ENCODE measurements at places on chromosomes 3 and 15.
A peak's percentile ranks its signal among the peaks of the same experiment; 100 is the strongest.

DNA sequence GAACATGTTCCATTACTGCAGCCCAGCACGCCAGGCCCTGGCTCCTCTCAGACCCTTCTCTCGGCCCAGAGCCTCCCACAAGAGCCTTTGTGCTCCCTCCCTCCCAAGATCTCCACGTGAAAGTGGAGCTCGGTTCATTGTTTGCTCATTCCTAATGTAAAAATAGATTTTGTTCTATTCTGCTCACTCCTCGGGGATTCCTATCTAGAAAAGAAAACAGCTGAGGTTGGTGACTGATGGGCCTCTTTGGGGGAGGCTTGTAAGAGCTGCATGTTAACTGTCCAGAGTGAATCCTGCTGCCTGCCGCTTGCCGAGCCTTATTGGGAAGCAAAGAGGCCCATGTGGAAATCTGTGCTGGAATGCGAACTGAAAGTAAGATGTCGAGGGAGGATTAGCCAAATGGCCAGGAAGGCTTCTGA is 267.1 kb downstream of the LRTM1 start:
- DNase-seq, result no peak

GRCh38 chr3:64924961-64925360 is 237.2 kb upstream of the ADAMTS9 start:
- DNase-seq, result no peak

DNA sequence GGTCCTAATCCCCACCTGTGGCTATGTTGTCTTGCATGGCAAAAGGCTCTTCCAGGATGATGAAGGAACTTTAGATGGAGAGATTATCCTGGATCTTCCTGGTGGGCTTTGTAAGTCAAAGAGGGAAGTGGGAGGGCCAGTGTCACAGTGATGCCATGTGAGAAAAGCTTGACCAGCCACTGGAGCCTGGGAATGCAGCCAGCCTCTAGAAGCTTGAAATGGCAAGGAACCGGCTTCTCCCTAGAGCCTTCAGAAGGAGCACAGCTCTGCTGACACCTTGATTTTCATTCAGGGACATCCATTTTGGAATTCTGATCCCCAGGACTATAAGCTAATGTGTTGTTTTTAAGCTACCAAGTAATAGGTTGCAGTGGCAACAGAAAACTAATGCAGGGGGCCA is 58.3 kb downstream of the CLEC3B start:
- no peak for DNase-seq

DNA sequence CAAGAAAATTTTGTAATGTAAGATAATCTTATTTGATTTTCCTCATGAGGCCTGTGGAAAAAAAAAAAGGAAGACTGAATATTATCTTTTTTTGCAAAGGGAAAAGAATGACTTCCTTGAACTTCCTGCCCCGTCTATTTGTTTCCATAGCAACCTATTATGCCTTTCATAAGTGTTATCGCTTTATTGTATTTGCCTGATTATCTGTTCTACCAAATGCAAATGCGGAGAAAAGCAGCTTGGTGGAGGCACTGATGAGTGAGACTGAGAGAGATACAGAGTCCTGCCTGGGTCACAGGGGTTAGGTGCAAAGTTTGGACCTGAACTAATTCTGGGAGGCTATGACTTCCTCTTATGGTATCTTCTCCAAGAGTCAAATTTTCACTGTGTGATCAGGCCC is 334.0 kb upstream of the KCNMB2 start:
- DNase-seq, result no peak

GRCh38 chr3:43627360-43627759 is 5.5 kb upstream of the ANO10 start:
- DNase-seq, result no peak

- DNase-seq, result no peak
Observed at GRCh38 chr15:98635848-98636247, 12.5 kb upstream of the IGF1R start.

DNA sequence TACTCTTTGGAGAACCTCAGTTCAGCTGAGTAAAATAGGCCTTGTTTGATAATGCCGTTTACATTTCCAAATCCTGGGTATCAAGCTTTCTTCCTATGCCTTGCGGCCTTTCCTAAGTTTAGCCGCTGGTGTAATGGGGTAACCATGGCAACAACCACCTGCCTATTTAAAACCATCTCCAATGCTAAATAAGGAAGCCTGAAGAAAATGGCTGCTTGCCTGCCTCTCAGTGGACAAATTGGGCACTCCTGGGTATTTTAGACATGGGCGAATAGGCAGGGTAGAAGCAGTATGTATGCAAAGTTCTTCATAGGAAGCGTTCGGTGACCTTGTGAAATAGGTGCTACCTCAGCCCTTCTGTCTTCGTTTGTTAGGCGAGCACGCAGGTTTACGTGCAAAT is 122.7 kb downstream of the DGKG start:
- no peak for DNase-seq

DNA sequence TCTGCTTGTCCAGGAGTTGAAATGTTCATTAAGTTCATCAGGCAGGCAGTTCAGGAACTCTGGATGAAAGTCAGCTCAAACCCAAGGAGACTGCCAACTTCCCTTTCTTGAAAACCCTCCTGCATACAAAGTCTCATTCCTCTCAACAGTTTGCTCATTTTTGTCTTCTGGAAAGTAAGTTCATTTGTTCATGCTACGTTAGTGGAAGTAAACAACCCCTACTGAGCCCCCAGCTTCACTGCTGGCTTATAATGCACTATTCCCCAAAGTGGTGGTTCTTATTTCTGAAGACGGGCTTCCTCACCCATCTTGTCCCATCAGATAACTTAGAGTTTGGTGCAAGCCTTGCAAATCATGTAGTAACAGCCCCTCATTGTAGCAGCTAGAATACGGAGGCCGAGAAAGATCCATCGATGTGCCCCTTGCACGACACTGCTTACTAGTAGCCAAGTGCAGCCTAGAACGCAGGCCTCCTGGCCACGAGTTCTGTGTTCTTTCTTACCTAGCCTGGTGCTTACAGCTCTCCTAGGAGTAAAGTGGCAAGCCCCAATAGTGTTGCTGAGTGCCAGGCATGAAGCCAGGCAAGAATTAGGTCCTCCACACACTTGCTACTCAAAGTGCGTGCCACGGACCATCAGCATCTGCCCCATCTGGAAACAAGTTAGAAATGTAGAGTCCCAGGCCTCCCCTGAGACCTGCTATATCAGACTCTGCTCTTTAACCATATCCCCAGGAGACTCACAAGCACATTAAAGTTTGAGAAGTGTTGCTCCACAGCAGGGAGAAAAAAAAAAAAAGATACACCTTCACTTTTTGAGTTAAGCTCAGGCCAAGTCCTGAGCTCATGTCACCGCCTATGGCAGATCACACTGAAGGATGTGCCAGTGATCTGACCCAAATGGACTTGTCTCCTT is 82.5 kb downstream of the RFTN1 start:
- DNase-seq, result no peak

DNA sequence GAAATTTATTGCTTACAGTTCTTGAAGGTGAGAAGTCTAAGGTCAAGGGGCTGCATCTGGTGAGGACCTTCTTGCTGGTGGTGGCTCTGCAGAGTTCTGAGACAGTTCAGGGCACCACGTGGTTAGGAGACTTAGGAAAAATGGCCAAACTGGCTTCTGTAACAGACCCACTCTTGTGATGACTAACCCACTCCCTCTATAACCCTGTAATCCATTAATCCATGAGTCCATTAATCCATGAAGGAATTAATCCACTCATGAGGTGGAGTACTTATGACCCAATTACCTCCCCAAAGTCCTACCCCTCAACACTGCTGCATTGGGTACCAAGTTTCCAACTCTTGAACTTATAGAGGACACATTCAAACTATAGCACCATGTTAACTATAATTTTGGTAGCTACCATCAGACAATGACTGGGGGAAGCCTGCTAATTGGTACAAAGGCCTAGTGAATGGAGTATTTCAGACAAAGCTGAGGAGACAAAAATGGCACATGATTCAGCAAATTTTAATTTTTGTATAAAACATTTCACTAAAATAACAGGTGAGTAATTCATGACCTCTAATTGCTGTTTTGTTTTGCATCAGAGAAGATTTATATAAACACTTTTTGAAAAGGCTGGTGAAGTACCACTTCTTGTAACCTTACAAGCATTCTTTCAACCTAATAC is 374.1 kb upstream of the TBL1XR1 start:
- no peak for DNase-seq

GRCh38 chr15:78353093-78353492 is 12.9 kb downstream of the CRABP1 start:
- peak; percentile 10 for DNase-seq

GRCh38 chr15:84747416-84748273 is 747 bp upstream of the ZNF592 start:
- peak; percentile 39 for DNase-seq

DNA sequence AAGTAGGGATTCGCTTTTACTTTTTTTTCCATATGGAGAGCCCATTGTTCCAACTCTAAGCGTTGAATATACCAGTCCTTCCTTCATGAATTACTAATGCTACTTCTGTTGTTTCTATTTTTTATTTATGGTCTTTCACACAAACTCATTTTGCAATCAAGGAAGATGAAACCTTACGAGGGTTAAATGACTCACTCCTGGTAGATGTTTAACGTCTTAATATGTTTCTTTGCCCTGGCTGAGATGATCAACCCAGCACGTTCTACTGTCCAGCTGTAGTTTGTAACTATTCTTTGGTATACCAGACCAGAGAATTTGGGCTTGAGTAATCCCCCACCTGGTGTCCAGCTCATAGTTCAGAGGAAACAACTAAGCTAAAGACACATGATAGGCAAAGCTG is 23.1 kb downstream of the CDCP1 start:
- DNase-seq, result no peak

DNA sequence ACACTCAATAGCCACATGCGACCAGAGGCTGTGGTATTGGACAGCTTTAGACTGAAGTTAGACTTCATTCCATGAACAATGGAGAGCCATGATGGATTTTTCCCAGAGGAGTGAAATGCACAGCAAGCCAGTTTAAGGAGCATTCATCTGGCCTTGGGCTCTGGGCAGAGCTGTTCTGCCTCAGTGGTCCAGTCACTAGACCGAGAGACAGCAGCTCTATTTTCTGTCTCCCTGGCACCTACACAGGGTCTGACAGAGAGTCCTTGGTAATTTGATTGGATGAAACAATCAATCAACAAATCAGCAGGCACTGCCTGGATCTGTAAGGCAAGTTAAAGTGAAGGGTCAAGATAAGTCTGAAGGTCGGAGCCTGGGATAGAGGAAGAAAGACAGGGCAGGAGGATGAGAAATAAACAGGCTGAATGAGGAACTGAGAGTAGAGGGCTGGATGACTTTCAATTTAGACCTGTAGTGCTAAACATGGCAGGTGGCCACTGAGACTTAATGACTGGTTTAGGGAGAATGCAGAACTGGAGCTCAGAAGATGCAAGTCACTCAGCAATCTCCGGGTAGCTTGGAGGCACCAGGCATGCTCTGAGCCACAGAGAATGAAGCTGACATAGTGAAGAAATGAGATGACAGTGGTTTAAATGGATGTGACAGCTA is 98.5 kb upstream of the SLC25A36 start:
- no peak for DNase-seq

GRCh38 chr15:33377204-33377603 is 66.4 kb downstream of the RYR3 start:
- no peak for DNase-seq

GRCh38 chr3:171790574-171790897 is 19.7 kb downstream of the PLD1 start:
- peak; percentile 52 for DNase-seq

DNA sequence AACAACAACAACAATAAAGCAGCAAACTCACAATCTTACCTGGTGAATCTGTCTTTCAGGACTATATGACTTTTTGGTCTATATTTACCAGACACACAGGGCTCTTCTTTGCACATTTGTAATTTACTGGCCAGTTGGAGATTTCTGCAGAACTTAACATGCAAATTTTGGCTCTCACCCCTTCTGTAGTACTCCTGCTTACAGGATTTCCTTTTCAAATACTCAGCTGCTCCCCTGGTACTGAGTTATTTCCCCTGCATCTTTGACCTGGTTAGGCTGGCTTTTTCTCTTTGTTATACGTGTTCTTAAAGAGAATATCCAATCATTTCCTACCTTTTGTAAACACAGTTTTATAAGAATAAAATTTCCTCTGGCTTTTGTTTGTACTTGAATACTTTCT is 228.0 kb downstream of the MBNL1 start:
- DNase-seq, result no peak

DNA sequence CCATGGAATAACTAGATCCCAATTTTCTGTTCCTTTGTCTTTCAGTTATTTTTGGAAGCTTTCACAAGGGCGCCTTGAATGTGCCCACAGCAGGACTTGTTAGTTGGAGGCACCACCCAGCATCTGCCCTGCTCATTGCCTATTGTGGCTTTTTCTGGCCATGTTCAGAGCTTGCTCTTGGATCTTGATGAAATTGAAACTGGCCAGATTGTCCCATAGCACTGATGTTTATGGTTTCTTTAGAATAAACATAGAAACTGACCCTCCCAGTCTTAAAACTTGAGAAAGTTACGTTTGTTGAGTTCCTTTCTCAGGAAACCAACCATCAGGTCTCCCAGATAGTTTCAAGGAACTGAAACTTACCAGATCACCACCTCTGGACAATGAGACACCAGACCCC is 474.7 kb downstream of the IL5RA start:
- DNase-seq, result no peak

DNA sequence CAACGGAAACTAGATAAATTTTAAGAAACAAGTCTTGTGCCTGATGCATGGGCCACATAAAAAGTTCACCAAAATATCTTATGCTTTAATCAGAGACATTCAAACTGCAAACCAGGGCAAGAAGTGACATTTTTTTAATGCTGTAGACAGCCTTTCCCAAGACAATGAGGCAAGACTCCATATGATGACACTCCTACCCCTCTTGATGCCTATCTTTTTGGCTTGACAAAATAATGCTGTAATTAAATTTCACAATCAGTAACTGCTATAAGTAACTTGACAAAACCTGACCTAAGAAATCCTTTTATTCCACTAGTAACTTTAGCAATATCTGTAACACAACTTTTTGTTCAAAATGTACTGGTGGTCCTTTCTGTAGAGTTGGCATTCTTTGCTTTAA is 48.7 kb downstream of the ECT2 start:
- DNase-seq, result no peak

DNA sequence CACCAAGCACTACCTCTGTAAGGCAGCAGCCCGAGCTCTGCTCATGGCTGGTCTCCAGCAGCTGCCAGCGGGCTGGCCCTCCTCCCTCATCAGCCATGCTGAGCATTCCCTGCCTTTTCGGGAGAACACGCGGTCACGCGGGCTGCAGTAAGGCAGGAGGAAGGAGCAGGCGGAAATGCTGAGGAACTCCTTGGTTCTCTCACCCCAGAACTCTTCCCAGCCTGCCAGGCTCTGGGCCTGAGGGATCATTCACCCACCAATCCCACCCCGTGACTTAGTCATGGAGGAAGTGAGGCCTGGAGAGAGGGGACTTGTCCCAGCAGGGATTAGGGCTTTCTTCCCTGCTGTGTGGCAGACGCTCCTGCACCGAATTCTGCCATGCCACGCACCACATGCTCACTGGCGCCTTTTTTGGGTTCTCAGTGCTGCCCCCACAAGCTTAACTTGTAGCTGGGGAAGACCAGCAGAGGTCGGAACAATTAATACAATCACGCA is 42.9 kb upstream of the RPL32 start:
- DNase-seq, result no peak

- no peak for DNase-seq
Observed at GRCh38 chr15:71591057-71591456, 219.3 kb upstream of the NR2E3 start.

Measured in NCI-H2029 (cell line).